ENCODE measurements at places on chromosomes 11 and 22.

DNA sequence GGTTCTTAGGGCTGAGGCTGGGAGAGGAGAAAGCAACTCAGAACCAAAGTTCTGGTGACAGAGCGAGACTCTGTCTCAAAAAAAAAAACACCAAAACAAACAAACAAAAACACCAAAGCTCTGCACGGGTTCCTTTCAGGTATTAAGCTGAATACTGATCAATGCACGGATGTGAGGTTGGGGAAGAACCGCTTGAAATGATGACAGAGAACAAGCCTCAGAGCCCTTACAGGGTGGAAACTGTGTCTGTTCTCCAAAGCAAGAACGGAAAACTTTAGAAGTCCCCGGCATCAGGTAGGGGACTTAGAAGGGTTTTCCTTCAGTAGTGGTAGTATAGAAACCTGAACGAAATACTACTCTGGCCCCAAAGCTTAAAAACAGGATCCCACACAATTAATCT lies 260.0 kb downstream of the TBC1D22A start:
- no peak for DNase-seq

GRCh38 chr22:38793317-38793716 lies 626 bp downstream of the DNAL4 start:
- no peak for DNase-seq

DNA sequence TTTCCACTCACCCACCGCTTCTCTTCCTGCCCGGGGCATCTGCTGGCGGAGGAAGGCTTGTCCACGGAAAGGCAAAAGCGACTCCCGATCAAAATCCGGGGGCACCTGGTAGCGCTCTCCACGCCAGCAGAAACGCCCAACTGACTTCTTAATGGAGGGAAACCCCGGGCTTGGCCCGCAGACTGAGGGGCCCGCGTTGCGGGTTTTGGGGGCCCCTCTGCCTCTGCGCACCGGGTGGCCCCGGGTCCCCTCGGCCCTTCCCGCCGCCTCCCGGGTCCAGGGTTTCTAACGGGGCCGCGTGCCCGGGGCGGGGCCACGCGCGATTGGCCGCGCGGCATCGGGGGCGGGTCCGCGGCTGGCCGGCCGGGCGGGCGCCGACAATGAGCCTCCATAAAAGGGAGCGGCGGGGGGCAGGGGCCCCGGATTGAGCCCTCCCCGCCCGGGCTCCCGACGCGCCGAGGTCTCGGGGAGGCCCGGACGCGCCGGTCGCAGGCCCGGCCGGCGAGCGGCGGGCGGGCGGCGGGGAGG lies at the start of gene SPINDOC:
SPINDOC (plus strand) TSS at position 422 of the 528 bp plus-strand sequence. CDS start 231 bp downstream, outside the sequence.
- peak; percentile 52 for DNase-seq

DNA sequence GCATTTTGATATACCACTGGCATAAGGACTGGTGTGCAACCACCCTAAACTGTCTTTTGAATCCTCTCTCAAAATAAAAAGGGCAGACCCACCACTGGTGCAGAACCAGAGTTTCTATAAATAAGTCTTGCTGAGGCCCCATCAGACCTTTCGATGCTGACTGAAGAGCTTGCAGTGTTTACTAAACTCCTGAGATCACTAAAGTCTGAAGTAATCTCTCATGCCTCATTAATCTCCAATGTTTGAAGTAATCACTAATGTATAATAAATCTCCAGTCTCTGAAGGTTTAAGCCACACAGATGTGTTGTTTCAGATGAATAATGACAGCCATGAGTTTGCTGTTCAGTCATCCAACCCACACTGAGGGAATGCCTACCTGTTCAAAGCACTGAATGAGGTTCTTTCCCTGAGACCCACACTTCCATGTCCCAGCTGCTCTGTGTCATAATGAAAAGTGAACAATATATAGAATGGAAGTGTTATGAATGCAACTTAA lies 50.6 kb upstream of the DEUP1 start:
- DNase-seq: peak; percentile 96

All from kidney glomerular epithelial cell (primary cell).